ENCODE measurements at places on chromosomes 7 and 10. TPM values are rescaled to one million over a fixed set of nuclear protein-coding genes. Genes with fewer than 3 reads are reported as not detected.

Gene TRIM73
- 2.1 TPM for total RNA-seq

Gene NPFFR1
- total RNA-seq, result not detected

Gene SFRP5
- not detected for total RNA-seq

Gene NOS3
- total RNA-seq, result 0.14 TPM

Gene KAT6B
- 9.9 TPM for total RNA-seq

Gene MEIG1
- not detected for total RNA-seq

Gene IGF2BP3
- 28.4 TPM for total RNA-seq
